ENCODE measurements at places on chromosomes 12 and 14.

DNA sequence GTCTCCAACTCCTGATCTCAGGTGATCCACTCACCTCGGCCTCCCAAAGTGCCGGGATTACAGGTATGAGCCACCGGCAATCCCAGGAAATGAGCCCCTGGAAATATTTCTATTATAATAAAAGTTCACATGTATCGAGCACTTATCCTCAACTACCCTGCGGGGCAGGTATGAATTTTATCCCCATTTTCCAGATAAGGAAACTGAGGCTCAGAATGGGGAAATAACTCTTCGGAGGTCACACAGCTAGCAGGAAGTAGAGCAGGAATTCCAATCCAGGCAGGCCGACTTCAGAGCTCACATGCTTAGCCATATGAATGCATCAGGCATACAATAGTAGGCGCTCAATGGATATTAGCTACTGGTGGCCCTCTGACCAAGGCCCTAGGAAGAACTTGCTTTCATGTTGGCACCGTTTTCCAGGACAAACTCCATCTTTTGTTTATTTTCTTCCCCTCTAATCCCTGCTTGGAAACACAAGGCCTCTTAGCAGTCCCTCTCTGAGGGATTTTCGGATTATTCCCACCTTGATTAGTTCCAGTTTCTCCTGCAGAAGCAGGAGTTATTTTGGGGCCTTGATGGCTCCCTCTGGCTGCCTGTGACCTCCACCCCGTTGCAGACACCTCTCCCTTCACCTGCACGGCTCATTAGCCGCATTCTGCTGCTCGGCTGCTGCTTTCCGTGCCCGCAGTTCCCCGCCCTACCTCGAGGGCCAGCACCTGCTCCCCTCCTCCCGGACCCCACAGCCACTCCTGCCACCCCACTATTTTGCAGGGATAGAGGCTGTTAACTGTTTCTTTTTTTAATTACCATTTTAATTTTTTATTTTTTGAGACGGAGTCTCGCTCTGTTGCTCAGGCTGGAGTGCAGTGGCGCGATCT, 18.7 kb upstream of the POP5 start:
- DNase-seq: no peak

DNA sequence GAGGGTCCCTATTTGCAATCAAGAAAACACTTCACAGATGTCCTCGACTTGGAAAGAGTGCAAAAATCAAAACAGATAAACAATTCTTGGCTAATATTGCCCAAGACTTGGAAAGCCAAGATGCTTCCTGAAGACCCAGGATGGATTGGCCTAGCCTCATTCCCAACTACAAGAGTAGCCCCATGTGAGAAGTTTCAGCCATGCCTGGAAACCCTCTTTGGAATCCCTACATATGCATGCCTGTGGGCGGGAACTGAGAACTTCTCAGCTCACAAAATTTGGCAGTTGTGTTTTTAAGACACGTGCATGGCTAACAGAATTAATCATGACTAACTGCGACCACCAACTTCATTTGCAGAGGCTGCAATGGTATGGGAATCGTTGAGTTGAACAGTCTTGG, 283.2 kb upstream of the TBX3 start:
- no peak for DNase-seq

DNA sequence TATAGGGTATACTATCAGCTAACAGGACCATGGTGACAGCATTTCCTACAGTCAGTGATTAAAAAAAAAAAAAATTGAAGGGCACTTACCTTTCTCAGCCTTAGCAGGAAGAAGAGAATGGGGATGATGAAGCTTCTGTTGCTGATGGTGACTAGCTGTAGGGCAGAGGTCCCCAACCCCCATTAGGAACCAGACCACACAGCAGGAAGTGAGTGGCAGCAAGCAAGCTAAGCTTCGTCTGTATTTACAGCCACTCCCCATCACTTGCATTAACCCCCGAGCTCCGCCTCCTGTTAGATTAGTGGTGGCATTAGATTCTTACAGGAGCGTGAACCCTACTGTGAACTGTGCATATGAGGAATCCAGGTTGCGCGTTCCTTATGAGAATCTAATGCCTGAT, 91.3 kb upstream of the USP44 start:
- DNase-seq: no peak

- DNase-seq: no peak
These were observed 53.9 kb upstream of the DCD start for GRCh38 chr12:54701940-54702592.

- DNase-seq: no peak
These were observed 329.8 kb downstream of the PAWR start for GRCh38 chr12:79360936-79361335.

DNA sequence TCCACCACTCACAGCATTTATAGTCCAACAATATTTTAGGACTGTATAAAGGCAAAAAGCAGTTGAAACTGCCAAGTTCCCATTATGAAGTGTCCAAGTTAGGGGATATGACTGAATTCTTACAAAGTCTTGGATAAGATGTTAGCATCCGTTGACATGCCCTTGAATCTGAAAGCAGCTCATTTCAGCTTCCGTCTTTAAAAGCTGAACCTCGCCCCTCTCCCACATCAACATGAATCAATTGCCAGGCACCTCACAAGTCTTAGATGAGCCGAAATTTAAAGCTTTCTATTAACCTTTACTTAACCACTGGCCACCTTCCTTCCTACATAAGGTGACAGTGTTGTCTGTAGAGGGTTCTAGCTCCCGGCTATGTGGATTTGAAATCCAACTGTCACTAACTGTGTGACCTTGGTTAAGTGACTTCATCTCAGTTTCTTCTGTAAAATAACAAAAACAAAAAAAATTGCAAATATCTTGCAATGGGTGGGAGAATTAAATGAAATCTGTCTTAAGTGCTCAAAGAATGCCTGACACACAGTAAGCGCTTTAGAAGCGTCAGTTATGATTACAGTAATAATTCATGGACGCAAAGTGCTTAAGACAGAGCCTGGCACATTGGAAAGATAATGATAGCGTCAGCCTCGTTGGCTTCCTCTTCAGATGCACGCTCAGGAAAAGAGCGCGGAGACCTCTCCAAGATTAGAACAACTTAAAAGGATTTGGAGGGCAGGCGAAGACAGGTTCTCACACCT, 1.2 kb downstream of the PPP1CC start:
- DNase-seq: no peak

GRCh38 chr14:64324895-64325294, 30.7 kb upstream of the ESR2 start:
- no peak for DNase-seq

GRCh38 chr14:26414926-26415325, 182.9 kb downstream of the NOVA1 start:
- DNase-seq: no peak
